ENCODE measurements at places on chromosomes 1 and 21. TPM values are rescaled to one million over a fixed set of nuclear protein-coding genes. Genes with fewer than 3 reads are reported as not detected.

The XCL2 gene
- not detected for total RNA-seq

The CFHR1 gene
- not detected for total RNA-seq

The SIK1 gene
- 63.9 TPM for total RNA-seq

The KLHDC8A gene
- total RNA-seq = 0.71 TPM

The GUCA2A gene
- total RNA-seq = not detected

The MR1 gene
- total RNA-seq = 11.9 TPM

The MTF2 gene
- total RNA-seq = 10.3 TPM

The TIE1 gene
- 48.8 TPM for total RNA-seq

The SUSD4 gene
- total RNA-seq = 29.7 TPM

The BACE2 gene
- 28.4 TPM for total RNA-seq

The USP25 gene
- total RNA-seq = 60.6 TPM

The TTF2 gene
- 9.4 TPM for total RNA-seq

DNA sequence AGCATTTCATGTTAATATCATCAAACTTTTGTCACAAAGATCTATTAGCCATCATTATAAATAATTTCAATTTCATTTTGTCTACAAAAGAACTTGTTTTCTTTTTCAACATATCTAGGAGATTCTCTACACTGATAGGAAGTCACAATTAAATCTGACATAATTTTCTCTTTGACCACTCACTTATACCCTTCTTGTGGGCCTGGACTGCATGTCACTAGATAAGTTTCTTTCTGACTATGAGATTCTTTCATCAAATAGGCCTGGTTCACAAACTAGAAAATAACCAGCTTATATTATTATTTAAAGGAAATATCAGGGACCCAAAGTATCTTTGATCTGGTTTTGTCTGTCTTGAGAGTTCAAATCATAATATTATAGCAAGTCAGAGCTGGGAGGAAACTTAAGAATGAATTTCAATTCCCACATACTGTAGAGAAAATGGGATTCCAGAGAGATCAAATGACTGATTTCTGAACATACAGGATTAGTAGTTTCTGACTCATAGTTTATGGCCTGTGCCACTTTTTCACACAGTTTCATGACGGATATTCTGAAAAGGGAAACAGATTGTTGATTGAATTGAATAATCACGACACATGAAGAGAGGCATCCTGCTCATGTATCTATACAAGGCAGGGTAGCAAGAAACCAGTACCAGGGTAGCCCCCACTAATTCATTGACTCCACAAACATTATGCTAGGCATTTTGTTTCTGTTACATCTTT is 355.8 kb downstream of the GPATCH2 start:
- no peak for DNase-seq

DNA sequence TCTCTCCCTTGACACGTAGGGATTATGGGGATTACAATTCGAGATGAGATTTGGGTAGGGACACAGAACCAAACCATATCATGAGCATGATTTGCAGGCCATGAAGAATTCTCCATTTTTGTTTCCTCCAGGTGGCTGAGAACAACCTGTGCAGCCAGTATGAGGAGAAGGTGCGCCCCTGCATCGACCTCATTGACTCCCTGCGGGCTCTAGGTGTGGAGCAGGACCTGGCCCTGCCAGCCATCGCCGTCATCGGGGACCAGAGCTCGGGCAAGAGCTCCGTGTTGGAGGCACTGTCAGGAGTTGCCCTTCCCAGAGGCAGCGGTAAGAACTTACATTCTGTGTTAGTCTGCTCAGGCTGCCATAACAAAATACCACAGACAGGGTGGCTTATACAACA is 9.7 kb downstream of the MX1 start:
- no peak for DNase-seq

- no peak for DNase-seq
Measured at GRCh38 chr1:184267747-184268146, 119.1 kb upstream of the C1orf21 start.

DNA sequence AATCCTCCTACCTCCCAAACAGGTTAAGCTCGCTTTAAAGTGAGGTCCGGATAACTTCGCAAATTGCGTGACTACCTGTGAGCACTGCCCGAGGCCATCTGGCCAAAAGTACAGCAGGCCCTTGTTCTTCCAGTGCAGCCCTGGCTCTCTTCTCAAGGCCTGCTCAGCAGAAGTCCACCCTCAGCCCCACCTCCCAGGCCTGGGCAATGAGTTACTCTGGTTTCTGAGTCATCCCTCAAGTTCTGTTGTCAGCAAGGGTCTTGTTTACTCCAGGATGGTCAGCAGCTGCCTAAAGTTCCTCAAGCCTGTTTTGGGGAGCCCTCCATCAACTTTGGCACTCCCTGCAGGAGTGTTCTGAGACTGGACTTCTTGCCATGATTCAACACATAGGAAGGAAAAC is 101.7 kb downstream of the BCAR3 start:
- peak; percentile 81 for DNase-seq

DNA sequence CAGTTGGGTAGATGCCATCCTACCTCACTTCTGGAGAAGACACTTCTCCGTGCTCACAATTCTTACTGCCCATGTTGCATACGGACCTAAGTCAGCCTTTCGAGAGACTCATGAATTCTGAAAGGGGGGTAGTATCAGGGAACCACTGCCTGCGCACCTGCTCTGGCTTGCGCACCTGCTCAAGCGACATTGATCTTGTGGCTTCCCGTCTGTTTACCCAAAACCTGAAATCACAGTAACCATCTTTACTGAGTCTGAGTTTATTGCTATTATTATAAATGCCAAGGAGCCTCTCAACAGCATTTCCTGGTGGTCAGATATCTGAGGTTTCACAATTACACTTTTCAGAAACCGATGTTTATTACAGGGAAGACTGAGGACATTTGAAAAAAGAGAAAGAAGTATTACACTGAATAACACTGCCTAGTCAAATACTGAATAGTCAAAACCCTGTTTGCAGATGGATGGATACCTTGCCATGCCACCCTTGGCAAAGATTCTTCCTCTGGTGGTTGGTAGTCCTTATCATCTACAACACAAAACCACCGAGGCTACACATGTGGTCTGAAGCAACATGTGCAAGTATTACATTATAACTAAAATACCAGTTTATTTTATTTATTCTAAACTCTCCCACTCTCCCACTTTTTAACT is 208.7 kb downstream of the SIPA1L2 start:
- no peak for DNase-seq

- DNase-seq = no peak
Measured at GRCh38 chr1:119254067-119254720, 113.7 kb upstream of the WARS2 start.

GRCh38 chr21:43859747-43860214 is 5.2 kb upstream of the AGPAT3 start:
- DNase-seq = no peak

DNA sequence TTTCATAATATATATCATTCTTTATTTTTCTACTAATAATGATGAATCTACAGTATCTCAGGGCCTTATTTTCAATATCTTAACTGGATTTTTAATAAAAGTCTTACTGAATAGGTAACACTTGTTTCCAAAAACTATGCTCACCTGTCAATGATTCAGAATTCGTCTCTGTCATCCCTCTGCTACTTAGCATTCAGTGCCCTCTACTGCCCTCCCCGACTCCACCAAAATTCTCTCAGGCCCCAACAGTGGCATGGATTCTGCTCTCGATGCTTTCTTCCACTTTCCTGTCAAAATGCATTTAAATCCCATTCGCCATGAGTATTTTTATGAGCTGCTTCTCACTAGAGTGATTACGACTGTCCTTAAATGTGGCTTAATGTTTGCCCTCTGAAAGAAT is 10.5 kb upstream of the BACH1 start:
- DNase-seq = no peak

DNA sequence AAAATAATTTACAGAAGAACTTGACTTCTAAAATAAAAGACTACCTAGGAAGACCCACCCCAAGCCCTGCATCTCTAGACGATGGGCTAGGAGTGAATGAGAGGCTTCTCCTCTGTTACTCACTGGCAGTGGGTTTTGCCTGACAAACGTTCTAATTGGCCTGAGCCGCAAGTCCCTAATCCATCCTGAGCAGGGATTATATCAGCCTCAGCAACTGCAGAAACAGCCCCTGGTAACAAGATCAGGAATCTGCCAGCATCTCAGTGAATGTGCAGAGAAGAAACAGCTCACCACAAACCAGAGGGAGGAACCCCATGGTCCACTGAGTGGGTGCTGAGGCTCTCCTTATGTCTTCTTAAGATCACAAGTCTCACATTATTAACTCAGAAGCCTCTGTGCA is 240.6 kb downstream of the BRINP2 start:
- no peak for DNase-seq

DNA sequence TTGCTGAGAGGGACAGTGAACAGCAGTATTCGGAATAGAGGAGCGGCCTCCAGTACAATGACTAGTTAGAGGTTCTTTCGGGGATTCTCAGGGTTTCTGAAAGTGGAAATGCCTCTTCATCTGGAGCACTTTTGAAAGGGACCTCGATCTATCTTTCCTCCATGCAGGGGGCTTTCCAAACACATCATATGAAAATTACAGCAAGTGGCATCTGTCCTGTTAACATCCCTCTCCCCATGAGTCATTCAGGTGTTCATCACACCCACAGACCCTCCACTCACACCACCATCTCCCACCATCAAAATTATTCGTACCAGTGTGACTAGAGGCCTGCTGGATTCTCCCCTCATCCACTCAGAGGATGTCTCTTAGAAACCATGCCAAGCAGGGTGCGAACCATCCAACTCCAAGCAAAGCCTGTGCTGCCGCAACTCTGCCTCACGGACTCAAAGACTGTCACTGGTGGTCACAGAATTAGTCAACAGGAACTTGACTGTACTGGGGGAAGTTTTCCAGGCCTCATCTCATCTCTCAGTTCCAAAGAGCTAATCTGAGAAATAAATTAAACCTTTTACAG is 211.1 kb downstream of the MRPL39 start:
- peak; percentile 9 for DNase-seq

GRCh38 chr1:115252585-115252984 is 85.5 kb downstream of the NGF start:
- no peak for DNase-seq

DNA sequence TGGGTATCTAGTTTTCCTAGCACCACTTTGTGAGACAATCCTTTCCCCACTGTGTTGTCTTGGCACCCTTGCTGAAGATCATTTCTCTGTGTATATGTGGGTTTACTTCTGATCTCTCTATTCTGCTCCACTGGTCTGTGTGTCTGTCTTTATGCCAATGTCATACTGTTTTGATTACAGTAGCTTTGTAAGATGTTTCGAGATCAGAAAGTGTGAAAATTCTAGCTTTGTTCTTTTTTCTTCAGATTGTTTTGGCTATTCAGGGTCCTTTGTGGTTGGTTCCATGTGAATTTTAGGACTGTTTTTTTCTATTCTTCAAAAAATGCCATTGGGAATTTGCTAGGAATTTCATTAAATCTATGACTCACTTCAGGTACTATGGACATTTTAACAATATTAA is 116.2 kb downstream of the KIF26B start:
- DNase-seq = no peak

- DNase-seq = peak; percentile 74
Measured at GRCh38 chr1:11749203-11749689, 12.7 kb upstream of the C1orf167 start.

GRCh38 chr1:61013946-61014667 is 68.3 kb upstream of the NFIA start:
- no peak for DNase-seq

GRCh38 chr21:36828891-36829515 is 130.1 kb downstream of the SIM2 start:
- no peak for DNase-seq

- no peak for DNase-seq
Measured at GRCh38 chr1:12150456-12151200, 16.2 kb upstream of the TNFRSF1B start.

DNA sequence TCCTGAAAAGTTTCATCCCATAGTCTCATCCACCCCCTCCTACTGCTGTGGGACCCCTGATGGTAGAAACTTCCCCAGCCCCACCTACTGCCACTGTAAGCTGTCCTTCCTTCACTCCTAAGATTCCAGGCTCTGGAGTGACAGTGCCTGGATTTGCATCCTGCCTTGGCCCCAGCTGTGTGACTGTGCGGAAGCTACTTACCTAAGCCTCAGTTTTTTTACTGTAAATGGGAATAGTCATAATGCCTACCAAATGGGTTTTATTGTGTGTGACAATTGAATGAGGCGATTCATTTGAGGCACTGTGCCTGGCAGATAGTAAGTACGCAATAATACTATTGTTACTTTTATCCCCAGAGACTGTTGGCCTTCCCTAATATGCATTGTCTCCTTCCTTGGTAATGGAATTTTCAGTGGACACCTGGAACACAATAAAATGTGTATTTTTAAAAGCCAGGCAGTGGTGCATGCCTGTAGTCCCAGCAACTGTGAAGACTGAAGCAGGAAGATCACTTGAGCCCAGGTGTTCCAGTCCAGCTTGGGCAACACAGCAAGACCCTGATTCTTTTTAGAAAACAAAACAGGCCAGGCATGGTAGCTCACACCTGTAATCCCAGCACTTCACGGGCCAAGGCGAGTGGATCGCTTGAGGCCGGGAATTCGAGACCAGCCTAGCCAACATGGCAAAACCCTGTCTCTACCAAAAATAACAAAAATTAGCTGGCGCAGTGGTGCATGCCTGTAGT is 55.0 kb upstream of the ZNF326 start:
- no peak for DNase-seq

DNA sequence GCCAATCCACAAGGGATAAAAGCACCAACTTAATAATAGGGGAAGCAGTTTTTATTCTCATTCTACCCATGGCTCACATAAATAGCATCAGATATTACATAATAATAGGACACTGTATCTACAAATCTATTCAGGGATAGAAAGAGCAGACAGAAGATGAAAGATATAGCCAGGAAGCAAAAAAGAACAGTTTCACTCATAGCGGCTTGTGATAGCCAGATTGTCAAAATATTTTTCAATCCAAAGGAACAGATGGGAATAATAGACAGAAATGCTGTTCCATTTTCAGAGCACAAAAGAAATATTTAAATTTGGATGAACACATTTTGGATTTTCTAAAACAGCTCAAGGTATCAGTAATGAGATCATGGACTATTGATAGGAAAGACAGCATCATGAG is 232.5 kb upstream of the GREM2 start:
- DNase-seq = no peak

GRCh38 chr1:44700573-44700972 is 26.1 kb downstream of the ARMH1 start:
- DNase-seq = no peak

GRCh38 chr21:34807881-34808568 is 139.2 kb downstream of the CLIC6 start:
- DNase-seq = no peak

DNA sequence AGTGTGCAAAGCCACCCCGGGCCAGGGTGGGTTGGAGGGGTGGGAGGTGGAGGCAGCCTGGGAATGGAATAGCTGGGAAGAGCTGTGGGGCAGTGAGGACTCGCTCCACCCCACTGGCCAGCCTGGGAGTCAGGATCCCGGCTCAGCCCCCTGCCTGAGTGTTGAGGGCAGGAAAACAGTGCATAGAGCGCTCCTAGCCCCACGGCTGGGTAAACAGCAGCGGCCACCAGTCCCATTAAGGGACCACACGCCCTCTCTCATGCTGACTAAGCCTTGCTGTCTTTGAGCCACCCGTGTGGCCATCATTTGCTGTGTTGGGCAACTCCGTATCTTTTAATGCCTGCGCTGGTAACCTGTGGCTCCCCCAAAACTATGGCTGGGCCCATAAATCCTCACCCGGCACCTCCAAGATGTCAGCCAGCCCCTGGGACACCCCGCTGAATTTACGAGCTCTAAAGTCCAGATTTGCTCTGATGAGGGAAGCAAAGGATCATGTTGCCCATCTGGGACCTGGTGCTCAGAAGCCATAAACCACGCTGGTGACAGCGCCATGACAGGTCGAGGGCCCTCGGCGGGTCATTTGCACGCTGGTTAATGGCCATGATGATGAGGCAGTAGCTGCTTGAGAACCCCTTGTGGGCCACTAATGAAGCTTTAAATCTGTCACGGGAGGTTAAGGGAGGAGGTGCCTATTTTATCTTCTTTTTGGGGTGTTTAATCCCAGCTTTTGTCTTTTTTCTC is 34.9 kb downstream of the SYF2 start:
- DNase-seq = peak; percentile 1

All from right cardiac atrium (tissue), 5 donors.